Activated naive CD4-positive, alpha-beta T cell treated with anti-CD3 and anti-CD28 coated beads, Interleukin-2, amount 50 U/mL, for 16 hours (primary cell): ENCODE measurements at places on chromosomes 4 and X.

- DNase-seq, result no peak
Observed at GRCh38 chr4:144818136-144818535, 172.2 kb downstream of the HHIP start.

GRCh38 chrX:123450222-123450621 lies 266.1 kb downstream of the GRIA3 start:
- DNase-seq, result no peak

GRCh38 chr4:41752081-41752836 lies 3.7 kb upstream of the PHOX2B start:
- no peak for DNase-seq

- DNase-seq, result no peak
Observed at GRCh38 chrX:131778269-131779218, 234.7 kb downstream of the OR13H1 start.

DNA sequence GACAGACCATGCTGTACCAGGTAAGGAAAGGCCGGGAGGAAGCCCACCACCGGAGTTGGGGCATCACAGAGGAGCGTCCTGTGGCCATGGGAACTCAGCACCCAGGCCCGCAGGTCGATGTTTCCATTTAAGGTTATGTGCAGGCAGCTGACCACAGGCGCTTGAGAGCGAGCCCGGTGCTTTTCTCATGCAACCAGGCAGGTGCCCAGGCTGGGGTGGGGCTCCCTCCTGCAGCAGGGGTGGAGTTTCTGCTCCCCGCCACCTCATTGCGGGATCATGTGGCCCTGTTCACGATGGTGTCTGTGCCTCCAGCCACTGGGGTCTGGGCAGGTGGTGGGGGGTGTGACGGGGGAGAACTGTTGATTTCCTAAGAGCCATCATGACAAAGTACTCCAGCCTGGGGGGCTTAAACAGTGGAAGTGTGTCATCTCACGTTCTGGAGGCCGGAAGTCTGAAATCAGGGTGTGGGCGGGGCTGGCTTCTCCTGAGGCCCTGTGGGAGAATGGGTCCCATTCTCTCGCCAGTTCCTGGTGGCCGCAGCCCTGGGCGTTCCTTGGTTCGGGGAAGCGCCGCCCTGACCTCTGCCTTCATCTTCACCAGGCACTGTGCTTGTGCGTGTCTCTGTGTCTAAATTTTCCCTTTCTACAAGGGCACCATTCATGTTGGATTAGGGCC lies 60.9 kb downstream of the CPZ start:
- DNase-seq, result no peak

GRCh38 chr4:80500613-80501012 lies 165.1 kb downstream of the CFAP299 start:
- no peak for DNase-seq

GRCh38 chr4:53150631-53151488 lies 215.0 kb downstream of the SCFD2 start:
- no peak for DNase-seq

DNA sequence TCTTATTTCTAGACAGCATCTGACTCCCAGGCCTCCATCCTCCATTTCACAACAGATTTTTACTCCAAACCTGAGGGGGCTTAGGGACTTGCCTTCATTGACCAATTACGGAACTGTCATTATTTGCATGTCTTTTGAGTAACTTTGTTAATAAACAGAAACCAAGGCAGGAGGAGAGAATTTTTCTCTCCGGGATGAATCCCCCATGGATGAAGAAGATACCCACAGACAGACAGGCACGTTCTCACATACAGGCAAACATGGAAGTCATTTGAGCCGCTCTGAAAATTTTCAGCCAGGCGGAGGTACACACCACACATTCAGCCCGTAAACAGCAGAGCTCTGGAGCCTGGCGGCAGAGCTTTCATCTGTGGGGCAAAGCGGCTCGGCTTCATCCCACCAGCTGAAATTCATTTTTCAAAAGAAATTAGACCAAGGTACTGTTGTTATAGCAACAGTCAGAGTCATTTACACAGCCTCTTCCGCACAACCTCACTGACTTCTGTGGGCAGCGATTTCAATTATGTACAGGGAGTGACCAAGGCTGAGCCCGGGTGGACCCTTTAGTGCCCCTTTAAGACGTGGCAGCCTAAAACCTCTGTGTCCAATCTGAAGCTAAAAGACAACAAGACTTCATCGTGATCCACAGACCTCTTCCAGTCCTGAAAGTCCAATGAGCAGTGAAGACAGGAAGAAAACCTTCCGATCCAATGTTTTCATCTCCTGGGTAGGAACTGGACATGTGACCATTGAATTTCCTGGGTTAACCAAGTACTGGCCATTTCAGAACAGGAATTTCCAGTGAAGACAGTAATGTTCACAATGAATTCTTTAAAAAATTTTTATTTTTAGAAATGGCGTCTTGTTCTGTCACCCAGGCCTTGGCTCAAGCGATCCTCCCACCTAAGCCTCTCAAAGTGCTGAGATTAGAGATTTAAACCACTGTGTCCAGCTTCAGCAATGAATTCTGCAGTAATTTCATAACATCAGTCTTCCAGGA lies 237.0 kb downstream of the MGST2 start:
- DNase-seq, result no peak

DNA sequence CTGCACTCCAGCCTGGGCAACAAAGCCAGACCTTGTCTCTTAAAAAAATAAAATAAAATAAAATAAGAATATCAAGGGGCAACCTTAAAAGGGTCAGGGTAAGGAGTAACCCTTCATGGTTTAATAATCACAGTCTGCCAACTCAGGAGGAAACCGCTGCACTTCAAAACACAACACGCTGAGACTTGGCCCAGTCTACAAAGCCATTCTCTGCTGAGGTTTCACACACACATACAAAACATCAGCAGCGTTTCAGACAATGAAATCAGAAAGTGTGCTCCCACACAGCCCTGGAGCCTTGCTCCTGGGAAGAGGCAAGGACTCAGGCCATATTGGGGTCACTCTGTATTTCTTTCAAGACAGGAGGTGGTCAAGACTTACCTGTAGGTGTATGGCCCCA lies 18.3 kb downstream of the SCARB2 start:
- DNase-seq, result no peak

DNA sequence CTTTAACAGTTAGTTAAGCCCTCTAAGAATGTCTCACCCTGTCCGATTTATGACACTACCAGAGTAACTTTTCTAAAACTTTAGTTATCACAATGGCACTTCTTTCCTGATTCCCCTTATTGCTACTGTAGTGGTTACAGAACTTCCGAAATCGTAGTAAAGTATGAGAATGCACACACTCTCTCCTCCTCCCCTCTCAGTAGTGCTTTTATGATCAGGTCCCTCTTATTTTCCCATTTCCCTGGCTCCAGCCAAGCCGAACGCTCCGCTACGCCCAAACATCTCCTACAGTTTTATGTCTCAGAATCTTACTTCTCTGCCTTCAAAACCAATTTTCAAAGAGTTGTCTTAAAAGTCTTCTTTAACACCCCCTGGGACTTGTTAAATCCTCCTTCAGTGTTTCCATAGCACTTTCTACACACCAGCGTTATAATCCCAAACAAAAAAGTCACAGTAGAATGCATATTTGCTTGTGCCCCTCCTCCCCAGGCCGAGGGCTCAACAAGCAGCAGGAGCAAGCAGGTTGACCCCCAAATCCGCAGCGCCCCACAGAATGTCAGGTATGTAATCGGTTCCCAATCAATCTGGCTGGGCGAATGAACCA lies 671 bp downstream of the HPF1 start:
- DNase-seq, result no peak

DNA sequence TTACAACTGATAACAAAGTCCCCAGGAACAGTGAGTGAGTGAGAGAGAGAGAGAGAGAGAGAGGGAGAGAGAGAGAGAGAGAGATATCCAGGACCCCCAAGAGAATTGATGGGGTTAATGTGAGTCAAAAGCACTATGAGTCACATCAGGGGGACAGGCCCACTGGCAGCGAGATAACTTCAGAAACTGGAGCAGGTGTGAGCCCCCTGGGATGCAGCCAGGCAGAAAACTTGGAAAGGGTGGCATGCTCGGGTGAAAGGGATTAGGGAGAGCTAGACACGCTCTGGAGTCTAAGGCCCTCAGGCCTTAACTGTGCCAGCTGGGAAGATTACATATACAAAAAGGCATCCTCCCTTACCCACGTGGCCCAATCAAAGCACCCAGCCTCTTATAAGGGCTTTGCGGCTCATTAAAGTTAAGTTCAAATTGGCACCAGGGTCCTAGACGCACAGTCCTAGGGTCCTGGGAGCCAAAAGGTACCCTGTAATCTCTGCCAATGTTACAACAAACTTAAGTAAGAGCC lies 841 bp downstream of the ACOT9 start:
- DNase-seq, result peak; percentile 15

DNA sequence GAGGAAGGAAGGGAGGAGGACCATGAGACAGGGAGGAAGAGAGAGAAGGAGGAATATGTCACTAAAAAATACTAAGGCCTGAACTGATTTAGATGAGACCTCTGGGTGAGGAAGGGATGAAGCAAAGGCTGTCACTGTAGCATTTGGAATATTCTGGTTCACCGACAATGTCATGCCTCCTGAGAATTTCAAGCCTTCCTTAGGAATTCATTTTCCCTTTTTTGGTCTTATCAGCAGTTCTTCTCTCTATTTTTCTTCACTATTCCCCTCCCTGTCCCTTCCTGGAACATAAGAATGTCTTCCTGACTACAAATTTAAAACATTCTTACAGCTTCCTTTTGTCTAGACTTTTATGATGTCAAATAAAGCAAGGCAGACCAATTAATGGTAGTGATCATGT lies 527.8 kb downstream of the INPP4B start:
- no peak for DNase-seq

GRCh38 chr4:89897867-89898266 lies 3.2 kb downstream of the MMRN1 start:
- DNase-seq, result no peak

- DNase-seq, result no peak
Observed at GRCh38 chr4:108346818-108347210, 178.1 kb upstream of the LEF1 start.

DNA sequence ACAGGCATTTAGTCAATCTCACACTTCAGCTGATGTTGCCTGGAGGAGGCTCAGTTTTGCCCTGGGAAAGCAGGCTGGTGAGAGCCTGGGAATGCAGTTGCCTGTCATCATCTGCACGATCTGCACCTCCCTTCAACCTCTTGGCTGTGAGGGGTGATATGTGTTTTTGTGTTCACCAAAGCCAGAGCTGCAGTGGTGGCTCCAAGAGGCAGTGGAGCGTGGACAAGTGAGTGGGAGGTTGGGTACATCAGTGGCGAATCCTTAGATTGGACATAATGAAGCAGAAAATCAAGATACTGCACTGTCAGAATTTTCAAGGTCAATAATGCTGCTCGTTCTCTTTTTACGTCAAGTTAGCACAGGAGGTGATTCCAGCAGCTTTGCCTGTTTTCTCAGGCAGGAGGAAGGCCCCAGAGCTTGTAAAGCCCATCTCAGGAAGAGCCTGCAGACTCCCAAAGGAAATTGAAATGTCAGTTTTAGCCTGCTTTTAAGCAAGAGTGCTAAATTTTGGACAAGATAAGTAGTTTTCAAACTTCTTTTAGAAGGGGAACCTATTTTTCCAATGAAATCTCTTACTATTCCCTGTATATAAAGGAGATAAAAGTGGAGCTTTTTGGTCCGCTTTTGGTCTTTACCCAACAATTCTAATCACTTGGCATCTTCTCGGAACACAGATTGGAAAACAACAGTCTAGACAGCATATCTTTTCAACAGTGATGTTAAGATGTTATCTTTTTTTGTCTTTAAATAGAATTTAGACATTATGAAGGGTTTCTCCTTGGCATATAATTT lies 92.8 kb downstream of the FRAS1 start:
- DNase-seq, result no peak

DNA sequence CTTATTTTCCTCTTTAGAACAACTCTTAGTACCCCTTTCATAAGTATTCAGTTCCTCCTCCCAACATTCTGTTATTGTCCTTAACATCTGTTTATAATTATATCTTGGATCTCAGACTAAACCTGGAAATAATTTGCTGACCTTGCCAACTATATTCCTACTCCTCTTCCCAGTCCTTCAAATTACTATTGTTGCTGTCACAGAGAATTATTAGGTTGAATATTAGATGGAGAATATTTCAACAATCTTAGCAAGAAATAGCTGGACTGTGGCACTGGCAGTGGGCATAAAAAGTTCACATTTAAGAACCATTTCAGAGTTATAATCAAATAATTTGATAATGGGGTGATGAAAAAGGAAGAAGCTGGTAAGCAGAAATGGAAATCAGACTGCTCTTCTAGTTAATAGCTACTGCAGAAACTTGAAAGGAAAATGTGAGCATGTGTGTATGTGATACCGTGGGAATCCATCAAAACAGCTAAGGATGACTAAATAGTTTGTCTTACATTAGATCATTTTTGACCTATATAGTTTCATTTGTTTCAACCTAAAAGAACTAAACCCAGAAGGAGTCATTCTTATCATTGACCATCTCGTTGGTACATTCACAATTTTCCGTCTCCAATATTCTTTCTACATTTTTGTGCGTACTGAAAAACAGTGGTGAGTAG lies 43.3 kb upstream of the PRDM8 start:
- no peak for DNase-seq

DNA sequence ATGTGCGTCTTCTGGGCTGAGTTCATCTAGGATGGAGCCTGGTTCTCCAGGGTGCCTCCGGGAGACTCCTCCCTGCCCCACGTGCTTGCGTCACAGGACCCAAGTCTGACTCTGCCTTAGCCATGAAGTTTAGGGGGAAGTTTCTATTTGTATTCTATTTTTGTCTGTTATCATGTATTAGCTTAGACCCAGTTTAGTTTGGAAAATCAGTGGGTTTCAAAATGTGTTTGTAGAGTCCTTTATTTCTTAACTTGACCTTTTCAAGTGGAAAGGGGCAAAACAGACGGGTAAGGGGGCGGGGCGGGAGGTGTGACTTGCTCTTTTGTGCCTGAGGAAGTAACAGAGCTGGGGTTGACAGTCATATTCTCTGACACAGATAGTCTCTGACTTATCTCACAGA lies 86.0 kb downstream of the HTT start:
- DNase-seq, result no peak

GRCh38 chr4:29549342-29549741 lies 1170.8 kb upstream of the PCDH7 start:
- no peak for DNase-seq

- no peak for DNase-seq
Observed at GRCh38 chr4:5385741-5386311, 322.5 kb downstream of the EVC2 start.

- DNase-seq, result no peak
Observed at GRCh38 chrX:151790481-151791160, 56.1 kb downstream of the CNGA2 start.

- DNase-seq, result no peak
Observed at GRCh38 chrX:154827194-154828015, 7.1 kb downstream of the SMIM9 start.

- DNase-seq, result no peak
Observed at GRCh38 chr4:41538017-41538733, at the start of gene LIMCH1. TSS of gene LIMCH1 (plus strand) at chr4:41538157. CDS start at chr4:41605996, 67,839 bp downstream.
